ENCODE measurements at places on chromosomes 7 and 10.

- DNase-seq: no peak
Observed at GRCh38 chr7:128453836-128454804, 1.6 kb upstream of the HILPDA start.

DNA sequence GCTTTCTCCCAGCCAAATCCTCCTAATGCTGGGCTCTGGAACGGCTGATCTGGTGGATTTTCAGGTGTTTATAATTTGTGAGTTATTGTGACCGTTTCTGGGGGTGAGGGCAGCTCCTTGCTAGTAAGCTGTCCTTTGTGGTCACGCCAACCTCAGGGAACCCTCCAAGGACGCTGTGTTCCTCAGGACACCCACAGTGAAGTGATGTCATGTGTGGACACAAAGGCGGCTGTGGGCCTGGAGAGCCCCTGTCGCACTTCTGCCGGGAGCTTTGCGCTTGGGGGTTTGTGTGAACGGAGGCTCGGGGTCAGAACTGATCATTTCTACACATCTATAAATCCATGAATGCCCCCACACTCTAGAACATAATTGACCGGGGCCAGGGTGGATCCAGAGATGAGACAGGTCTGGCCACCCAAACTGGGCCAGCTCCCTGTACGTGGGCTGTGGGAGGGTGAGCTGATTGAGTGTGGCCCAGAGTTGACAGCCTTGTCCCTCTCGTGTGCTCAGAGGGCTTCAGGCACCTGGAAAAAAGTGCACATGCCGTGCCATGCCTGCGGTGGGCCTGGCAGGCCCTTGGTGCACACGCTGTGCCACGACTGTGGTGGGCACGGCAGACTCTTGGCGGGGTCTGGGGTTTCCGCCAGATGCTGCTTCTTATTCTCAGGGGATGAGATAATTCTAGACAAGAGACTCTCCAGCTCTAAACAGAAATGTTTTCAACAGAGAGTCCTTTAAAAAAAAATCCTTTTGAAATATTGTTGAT is 130.2 kb downstream of the VIPR2 start:
- DNase-seq: no peak

DNA sequence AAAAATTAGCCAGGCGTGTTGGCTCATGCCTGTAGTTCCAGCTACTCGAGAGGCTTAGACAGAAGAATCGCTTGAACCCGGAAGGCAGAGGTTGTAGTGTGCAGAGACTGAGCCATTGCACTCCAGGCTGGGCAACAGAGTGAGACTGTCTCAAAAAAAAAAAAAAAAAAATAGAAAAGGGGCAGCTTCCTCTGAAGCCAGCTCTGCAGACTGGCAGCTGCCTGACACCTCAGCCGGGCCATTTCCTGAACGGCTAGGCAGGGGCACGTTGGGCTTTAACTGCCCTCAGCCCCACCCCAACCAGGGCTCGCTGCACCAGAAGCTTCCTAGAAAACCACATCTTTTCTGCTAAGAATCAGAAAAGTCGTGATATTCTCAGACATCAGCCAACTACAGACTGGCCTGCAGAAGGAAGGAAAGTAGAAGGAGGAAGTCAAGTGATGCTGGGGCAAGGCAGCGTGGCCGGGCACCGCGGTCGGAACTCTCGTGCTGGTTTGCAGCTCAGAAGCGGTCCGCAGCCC is 38.0 kb downstream of the PRKAG2 start:
- DNase-seq: peak; percentile 9

DNA sequence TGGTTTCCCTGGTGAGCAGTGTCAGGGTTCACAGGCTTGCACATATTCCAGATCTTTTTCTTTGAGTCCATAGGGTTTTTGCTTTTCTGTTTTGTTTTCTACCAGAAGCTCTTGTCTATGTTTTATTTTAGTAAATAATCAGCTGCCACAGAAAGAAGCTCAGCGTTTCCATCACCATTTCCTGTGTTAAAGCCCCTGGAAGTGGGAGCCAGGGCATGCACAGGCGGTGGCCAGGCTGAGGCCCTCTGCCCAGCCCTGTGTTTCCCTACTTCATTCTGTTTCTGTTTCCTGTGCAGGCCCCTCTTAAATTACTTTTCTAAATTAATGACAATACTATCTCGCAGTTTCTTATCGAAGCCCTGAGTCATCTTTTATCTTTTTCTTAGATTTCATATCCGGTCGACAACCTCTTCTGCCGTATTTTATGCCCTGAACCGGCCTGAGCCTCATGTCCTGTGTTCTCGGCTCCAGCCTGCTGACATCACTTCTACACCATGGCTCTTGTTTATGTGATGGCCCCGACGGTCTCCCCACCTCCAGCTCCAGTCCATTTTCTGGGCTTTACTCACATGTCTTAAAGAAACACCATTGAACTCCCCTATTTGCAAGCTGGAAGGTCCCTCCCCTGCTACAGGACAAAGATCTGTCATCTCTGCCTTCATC is 442.2 kb downstream of the TCERG1L start:
- no peak for DNase-seq

GRCh38 chr10:24882047-24882698 is 70.2 kb downstream of the PRTFDC1 start:
- no peak for DNase-seq

GRCh38 chr7:123484199-123484598 is 50.2 kb downstream of the IQUB start:
- DNase-seq: no peak

DNA sequence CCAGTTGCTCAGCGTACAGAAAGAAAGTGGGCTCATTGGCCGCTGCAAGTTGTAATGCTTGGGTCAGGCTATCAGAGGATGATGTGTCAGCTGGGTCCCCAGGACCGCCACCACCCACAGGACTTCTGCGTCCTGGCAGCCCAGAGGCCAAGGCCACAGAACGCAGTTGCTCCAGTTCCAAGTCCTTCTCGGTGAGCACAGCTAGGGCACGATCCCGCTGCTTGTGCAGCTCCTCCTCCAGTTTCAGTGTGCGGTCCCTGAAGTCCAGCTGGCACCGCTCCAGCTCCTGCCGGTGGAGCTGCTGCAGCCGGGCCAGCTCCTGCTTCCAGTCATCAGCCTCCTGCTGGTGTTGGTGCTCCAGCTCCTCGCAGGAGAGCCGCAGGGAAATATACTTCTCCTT is 3.0 kb downstream of the GCC1 start:
- DNase-seq: no peak

GRCh38 chr7:26112203-26112740 is 39.7 kb upstream of the NFE2L3 start:
- DNase-seq: no peak

DNA sequence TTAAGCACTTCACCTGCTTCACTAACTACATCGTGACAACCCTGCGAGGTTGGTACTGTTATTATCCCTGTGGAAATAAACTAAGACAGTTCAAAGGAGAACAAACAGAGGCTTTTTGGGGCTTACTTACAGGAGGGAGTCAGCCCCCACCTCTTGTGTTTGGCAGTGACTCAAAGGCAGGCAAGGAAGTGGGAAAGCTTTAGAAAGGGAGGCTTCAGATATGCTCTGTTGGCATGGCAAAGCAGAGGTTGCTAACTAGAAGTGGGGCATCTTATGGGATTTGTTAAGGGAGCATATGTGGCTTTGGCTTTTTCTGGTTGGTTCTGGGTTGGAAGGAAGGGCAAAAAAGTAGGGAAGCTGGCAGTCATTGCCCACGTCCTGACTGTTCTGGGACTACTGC is 84.8 kb upstream of the AOAH start:
- no peak for DNase-seq

- DNase-seq: no peak
Observed at GRCh38 chr7:12220389-12221046, 9.4 kb downstream of the TMEM106B start.

GRCh38 chr7:131244259-131244852 is 83.3 kb upstream of the MKLN1 start:
- DNase-seq: peak; percentile 8

DNA sequence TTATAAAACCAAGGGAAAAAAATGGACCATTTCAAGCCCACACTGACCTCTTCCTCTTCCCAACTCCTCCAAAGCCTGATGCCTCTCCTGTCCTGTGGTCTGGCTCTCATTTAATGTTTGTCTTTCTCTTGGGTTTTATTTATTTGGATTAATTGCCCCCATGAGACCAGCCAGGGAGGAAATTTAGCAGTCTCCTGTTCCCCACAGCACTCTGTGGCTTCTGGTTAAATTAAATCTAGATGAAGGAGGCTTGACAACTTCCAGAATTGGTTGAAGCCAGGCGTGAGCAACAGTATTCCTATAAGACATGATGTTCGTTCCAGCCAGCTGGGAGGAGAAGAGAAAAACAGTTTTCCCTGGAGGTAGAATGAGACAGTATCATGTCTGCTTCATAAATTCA is 15.1 kb upstream of the PRLHR start:
- no peak for DNase-seq

GRCh38 chr7:39741942-39742623 is 118.7 kb downstream of the RALA start:
- peak; percentile 20 for DNase-seq

DNA sequence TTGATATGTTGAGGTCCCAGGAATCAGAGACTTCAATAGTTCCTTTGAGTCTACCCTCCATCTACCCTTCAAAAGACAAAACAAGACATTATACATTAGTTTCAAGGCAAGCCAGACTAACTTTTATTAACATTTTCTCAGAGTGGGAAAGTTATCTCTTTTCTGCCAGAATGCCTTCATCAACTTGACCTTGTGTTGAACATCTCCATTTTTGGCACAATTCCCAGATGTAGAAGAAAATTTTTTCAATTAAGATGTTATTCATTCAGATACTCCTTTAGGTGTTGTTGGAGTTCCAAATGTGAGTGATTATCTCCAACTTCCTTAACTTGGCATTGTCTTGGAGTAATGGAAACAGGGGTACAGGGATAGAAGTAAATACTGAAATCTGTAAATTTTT is 59.1 kb downstream of the NRF1 start:
- no peak for DNase-seq

DNA sequence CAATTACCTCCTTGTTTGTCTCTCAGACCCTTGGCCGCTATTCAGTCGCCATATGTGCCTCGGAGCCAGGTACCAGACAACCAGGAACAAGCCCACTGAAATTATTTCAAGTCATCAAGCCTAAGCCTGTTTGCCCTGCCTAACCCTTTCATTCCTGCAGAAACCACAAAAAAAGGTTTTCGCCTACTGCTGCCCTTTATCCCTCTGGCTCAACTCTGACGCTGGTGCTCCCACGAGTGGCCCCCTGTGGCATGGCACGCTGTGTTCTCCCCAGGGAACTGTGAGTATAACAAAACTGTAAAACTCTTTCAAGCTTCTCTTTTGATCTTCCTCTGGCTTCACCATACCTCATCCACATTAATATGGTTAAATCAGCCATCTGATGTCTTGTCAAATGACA is 215.7 kb upstream of the CDC14C start:
- DNase-seq: no peak

DNA sequence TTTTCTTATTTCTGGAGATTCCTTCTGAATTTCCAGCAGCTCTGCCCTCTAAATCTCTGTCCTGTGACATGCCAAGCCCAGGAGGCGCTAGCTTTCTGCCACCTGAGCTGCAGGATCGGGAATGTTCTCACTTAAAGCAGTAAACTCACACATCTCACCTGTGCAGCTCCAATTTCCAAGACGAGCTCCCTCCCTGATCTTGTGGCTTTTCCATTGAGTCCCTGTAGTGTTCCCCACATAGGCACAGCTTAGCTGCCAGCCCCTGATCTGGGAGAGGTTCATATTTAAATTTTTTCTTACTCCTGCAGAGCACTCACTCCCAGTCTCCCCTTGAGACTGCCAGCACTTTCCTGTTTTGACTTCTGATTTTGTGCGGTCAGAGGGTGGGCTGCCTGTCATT is 479.3 kb downstream of the GLRX3 start:
- no peak for DNase-seq

- no peak for DNase-seq
Observed at GRCh38 chr10:124996854-124997215, 54.9 kb downstream of the ZRANB1 start.

DNA sequence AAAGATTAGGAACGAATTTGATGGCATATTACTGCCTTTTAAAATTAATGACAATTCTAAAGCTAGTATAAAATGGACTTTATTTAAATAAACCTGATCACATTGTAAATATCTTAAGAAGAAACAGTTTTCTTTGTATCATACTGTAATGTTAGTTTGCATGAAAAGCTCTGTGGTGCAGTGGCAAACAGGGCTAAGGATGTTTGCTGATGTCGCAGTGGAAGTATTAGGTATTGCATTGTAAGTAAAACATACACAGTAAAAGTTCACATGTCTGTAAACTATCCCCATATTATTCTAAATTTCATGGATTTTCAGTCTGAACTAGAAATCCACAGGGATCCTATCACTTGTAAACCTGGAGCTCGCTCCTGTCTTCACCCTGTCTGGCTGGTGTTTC is 252.6 kb upstream of the ZNF32 start:
- DNase-seq: no peak

GRCh38 chr7:142811154-142811737 is 40.5 kb downstream of the PRSS2 start:
- no peak for DNase-seq

GRCh38 chr10:75223507-75223906 is 12.2 kb downstream of the COMTD1 start:
- DNase-seq: no peak

DNA sequence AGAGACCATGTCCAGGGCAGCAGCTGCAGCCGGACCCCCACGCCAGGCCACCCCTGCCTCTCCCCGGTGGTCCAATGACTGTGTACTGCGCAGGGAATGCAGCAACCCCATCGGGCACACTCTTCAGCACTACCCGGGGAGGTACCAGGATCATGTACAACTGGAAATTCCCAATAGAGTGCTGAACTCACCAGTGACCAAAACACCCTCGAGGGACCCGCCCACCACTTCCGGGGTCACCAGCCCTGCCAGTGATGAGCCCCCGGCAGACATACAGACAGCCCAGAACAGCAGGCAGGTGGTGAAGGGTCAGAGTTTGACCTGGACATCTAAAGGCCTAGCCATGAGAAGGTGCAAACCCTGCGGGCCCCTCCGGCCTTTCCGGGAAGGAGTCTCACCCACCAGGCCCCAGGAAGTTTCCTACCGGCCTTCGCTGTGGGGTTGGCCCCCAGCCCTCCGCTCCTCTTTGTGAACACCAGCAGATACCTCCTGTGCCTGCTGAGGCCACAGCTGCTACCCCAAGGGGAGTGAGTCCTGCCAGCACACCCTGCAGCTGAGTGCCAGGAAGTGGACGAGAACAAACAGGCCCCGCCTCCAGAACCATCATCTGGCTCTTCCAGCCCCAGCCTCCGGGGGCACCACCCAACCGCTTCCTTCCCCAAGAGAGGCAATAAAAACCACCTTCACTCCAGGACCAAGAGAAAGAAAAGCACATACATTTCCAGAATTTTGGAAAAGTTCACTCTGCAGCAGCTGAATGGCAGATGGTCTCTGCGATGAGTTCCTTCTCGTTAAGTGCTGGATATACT is 5.0 kb upstream of the ANKRD61 start:
- DNase-seq: peak; percentile 35

DNA sequence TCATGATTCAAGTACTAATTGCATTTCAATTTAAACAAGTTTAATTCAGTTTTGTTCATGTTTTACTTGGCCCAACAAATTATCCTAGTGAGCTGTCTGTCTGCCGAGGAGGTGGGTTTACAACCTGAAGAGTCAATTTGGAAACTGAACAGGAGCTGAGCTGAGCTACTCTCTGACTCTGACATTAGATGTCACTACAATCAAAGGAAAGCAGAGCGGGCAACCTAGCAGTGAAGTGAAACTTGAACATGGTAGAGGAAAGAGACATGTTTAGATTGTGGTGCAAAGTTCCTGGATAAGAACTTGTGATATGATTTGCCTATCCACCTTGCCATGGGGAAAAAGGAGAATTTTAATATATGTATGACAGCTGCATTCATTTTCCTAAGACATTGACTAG is 9.6 kb upstream of the AGR3 start:
- no peak for DNase-seq

Measured in stimulated activated CD8-positive, alpha-beta memory T cell treated with anti-CD3 and anti-CD28 coated beads, Interleukin-7, amount 100 ng/mL, for 4 hours (primary cell).